ENCODE measurements at places on chromosomes 4 and X. TPM values are rescaled to one million over a fixed set of nuclear protein-coding genes. Genes with fewer than 3 reads are reported as not detected.

The LIMCH1 gene
- total RNA-seq, result 295 TPM

The RTL9 gene
- total RNA-seq, result 0.02 TPM

The CXCL1 gene
- 527 TPM for total RNA-seq

The ADAM29 gene
- total RNA-seq, result not detected

The KCTD8 gene
- not detected for total RNA-seq

The AWAT2 gene
- not detected for total RNA-seq

The EFHC2 gene
- not detected for total RNA-seq

The HAND2 gene
- total RNA-seq, result not detected

The CSAG2 gene
- not detected for total RNA-seq

The ARHGEF9 gene
- 12.2 TPM for total RNA-seq

The SERPINA7 gene
- not detected for total RNA-seq

The S100P gene
- 210 TPM for total RNA-seq

The FGF13 gene
- total RNA-seq, result 55.3 TPM

The TBX22 gene
- not detected for total RNA-seq

The DGKK gene
- not detected for total RNA-seq

The IQCM gene
- 0.52 TPM for total RNA-seq

The TLR1 gene
- 3.6 TPM for total RNA-seq

The SHROOM4 gene
- not detected for total RNA-seq

The COPS4 gene
- total RNA-seq, result 40.4 TPM

The PABPC5 gene
- not detected for total RNA-seq

The SPANXB1 gene
- not detected for total RNA-seq

The PRMT9 gene
- 4.3 TPM for total RNA-seq

The PABPC1L2B gene
- total RNA-seq, result not detected

The CNKSR2 gene
- total RNA-seq, result 14.9 TPM

The USP26 gene
- total RNA-seq, result not detected

The KLF8 gene
- total RNA-seq, result 0.06 TPM

The TAF7L gene
- not detected for total RNA-seq

The LONRF3 gene
- total RNA-seq, result 11.8 TPM

The TMSB15A gene
- not detected for total RNA-seq
